NCI-H345 (cell line): ENCODE measurements at places on chromosomes 12 and 14.

GRCh38 chr12:3456809-3457208 lies 34.2 kb upstream of the PRMT8 start:
- peak; percentile 80 for DNase-seq

GRCh38 chr14:95255487-95255886 lies 64.2 kb downstream of the CLMN start:
- peak; percentile 95 for DNase-seq

- no peak for DNase-seq
These were observed 630.2 kb upstream of the NOVA1 start for GRCh38 chr14:27228053-27228452.

- DNase-seq = peak; percentile 23
These were observed 55.4 kb downstream of the SLCO1B3 start for GRCh38 chr12:20865873-20866272.

DNA sequence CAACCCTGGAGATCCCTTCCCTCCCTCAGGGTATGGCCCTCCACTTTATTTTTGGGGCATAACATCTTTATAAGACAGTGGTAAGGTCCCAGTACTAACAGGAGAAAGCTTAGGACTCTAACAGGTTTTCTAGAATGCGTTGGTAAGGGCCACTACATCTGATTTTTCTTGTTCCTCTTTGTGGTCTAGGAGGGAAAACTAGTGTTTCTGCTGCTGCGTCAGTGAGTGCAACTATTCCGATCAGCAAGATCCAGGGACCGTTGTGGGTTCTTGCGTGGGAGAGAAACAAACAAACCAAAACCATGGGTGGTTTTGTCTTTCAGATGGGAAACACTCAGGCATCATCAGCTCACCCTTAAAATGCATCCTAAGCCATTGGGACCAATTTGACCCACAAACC lies 123.6 kb upstream of the SLC16A7 start:
- no peak for DNase-seq

DNA sequence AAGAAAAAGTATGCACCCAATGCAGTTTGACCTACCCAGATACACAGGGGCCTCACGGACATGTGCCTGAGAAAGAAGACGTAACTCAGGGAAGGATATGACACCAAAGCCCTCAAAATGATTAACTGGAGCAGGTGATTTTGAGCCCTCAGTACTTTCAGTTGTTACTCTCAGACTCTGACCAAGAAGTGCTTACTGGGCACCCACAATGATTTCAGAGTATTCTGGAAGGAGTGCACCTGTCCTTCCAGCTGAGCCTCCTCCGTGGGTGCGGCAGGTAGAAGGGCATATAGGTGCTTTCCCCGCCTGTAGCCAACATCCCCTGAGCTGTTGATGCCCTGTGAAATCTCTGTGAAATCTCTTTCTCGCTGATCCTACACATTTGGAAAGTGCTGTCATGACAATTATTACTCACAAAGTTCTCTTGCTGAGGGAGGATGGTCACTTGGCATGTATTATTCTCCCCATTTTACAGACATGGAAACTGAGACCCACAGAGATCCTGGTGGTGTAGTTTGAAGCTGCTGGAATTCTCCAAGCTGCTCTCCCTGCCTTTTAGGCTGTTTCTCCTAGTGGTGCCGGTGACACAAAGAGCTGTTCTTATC lies 154.3 kb upstream of the CCND2 start:
- no peak for DNase-seq

- no peak for DNase-seq
These were observed 78.6 kb downstream of the LRRC9 start for GRCh38 chr14:59998564-59998963.

DNA sequence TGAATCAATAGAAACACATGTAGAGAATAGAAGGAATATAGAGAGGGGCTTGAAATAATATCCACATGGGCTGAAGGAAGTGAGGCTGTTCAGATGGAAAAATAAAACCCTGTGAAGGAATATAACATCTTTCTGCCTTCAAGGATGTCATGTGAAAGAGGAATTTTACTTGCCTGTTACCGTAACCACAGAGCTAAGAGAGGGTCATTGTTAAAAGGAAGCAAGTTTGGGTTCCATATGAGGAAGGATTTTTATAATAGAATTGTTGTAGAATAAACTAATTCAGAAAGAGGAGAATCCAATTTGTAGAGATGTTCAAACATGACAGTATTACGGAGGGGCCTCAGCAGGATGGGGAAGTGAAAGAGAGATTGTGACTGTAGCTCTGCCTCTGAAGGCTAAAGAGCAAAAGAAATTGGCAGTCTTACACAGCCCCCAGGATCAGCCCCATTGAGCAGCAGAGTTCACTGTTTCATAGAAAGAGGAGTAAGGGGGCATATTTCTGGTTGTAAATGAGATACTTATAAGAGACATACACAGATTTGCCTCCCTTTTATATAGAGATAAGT lies 41.8 kb upstream of the PTPRR start:
- DNase-seq = no peak
